Naive thymus-derived CD4-positive, alpha-beta T cell (primary cell): ENCODE measurements at places on chromosomes 13 and 19.

DNA sequence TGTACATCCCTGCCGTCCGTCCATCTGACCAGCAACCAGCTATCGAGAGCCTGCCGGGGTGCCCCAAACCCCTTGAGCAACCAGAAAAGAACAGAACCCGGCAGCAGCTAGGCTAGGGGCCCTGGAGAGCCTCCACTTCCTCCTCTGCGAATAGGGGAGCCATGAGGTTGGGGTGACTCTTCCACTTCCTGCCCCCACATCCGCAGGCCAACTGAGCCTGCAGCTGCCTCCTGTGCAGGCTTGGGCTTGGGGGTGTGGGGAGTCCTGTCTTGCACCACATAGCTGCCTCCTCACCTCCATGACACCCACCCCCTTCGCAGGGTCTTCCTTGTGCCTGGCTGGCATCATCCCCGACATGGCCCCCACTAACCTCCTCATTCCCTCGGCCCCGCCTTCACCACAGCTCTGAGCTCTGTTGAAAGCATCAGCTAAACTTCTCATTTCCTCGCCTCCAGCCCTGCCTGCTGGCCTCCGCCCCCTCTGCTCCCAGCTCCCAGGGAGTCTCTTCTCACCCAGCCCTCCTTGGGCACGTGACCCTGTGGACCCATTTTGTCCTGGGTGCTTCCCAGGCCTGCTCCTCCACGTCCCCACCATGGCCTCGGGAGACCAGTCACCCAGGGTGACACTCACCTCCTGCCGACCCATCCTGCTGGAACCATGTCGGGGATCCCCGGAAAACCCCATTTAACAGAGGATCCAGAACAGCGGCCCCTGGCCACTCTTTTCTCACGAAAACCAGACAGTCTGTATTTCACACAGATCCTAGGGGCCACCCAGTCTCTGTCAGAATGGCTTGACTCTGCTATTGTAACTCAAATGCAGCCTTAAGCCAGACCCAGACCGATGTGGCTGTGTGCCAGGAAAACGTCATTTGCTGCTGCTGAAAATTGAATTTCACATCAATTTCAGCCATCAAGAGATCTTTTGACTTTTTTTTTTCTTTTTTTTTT lies 50.4 kb downstream of the MYO9B start:
- peaks cover 41% of the 10 kb centered on the region for H3K4me1 ChIP-seq
- DNase-seq: peak; percentile 58
- no peaks in the 10 kb centered on the region for H3K36me3 ChIP-seq
- no peaks in the 10 kb centered on the region for H3K27me3 ChIP-seq

DNA sequence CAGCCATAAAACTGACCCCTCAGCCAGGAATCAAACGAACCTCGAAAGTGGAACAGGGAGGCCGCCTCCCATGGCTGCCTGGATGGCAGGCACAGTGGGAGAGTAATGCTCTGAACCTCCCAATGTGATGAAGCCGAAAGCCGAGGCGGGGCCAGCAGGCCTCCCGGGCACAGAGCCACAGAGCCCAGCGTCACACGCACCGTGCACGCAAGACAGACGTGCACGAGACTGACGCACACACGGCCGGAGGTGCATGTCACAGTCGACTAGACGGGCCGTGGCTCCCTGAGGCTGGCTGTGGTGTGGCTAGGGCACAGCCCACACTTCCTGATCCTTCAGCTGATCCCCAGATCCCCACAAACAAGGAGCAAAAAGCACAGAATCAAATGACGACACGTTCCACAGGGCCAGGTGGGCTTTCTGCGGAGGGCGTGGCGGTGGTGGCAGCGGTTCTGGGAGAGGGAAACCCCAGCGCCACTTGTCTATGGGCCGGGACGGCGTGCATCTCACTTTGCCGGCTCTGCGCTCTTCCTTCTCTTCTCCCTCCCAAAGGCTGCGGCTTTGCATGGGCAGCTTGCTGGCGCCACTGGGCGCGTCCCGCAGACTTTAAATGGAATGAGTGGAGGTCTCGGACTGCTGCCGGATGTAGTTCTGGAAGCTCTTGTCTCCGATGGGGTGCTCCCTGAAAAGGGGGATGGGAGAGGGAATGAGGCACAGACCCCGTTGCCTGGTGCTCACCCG lies 5.0 kb upstream of the C13orf46 start:
- no peak overlapping the region for H3K4me3 ChIP-seq
- H3K27ac ChIP-seq: no peak overlapping the region
- DNase-seq: no peak

- H3K27ac ChIP-seq: no peak overlapping the region
- H3K36me3 ChIP-seq: no peaks in the 10 kb centered on the region
- DNase-seq: no peak
- peak overlapping the region; percentile 56 for H3K4me3 ChIP-seq
- H3K4me1 ChIP-seq: no peaks in the 10 kb centered on the region
Measured at GRCh38 chr13:95403349-95404140, 102.3 kb upstream of the ABCC4 start.

- H3K36me3 ChIP-seq: peaks cover 80% of the 10 kb centered on the region
- no peak for DNase-seq
- no peak overlapping the region for H3K4me3 ChIP-seq
- no peaks in the 10 kb centered on the region for H3K4me1 ChIP-seq
- no peak overlapping the region for H3K27ac ChIP-seq
- no peaks in the 10 kb centered on the region for H3K27me3 ChIP-seq
Measured at GRCh38 chr19:14393329-14393728, 12.1 kb downstream of the ADGRE5 start.

GRCh38 chr19:35973487-35973886 lies 21.5 kb upstream of the SDHAF1 start:
- H3K36me3 ChIP-seq: no peaks in the 10 kb centered on the region
- H3K4me3 ChIP-seq: no peak overlapping the region

- H3K27me3 ChIP-seq: no peaks in the 10 kb centered on the region
- H3K36me3 ChIP-seq: no peaks in the 10 kb centered on the region
- no peak for DNase-seq
Measured at GRCh38 chr13:26247011-26247410, 6.9 kb upstream of the CDK8 start.

GRCh38 chr19:9362905-9363304 lies at the start of gene ZNF177:
TSS of gene ZNF177 (plus strand) at chr19:9363013. CDS start at chr19:9378312, 15,299 bp downstream.
- no peak within 1 kb of the TSS for H3K4me3 ChIP-seq
- H3K4me1 ChIP-seq: no peaks in the 10 kb centered on the region
- DNase-seq: no peak
- no peak within 1 kb of the TSS for H3K27ac ChIP-seq
- no peaks in the 10 kb centered on the region for H3K27me3 ChIP-seq

- H3K27me3 ChIP-seq: no peaks in the 10 kb centered on the region
- H3K36me3 ChIP-seq: no peaks in the 10 kb centered on the region
- H3K4me1 ChIP-seq: no peaks in the 10 kb centered on the region
- DNase-seq: no peak
Measured at GRCh38 chr13:27523346-27524073, 73.1 kb upstream of the MTIF3 start.

DNA sequence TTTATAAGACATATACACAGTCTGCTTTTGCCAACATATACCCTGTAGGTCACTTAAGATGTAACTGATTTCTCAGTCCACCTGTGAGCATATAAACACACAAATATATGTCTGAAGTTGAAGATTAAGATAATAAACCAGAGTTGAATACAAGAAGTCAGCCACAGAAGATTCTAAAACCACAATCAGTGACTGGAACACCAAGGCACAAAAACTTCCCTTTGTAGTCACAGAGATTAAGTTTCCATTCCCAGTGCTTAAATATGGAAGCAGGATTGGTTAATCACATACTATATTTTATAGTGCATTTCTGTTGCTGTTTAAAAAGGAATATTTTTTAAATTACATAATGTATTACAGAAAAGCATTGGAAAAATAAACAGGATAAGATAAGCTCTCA lies 39.9 kb downstream of the MTMR6 start:
- H3K27me3 ChIP-seq: no peaks in the 10 kb centered on the region
- no peak overlapping the region for H3K27ac ChIP-seq
- H3K36me3 ChIP-seq: peaks cover 4% of the 10 kb centered on the region

- no peaks in the 10 kb centered on the region for H3K27me3 ChIP-seq
- H3K27ac ChIP-seq: no peak overlapping the region
- DNase-seq: no peak
- no peaks in the 10 kb centered on the region for H3K36me3 ChIP-seq
- no peak overlapping the region for H3K4me3 ChIP-seq
Measured at GRCh38 chr13:44040070-44040817, 160.5 kb downstream of the LACC1 start.

DNA sequence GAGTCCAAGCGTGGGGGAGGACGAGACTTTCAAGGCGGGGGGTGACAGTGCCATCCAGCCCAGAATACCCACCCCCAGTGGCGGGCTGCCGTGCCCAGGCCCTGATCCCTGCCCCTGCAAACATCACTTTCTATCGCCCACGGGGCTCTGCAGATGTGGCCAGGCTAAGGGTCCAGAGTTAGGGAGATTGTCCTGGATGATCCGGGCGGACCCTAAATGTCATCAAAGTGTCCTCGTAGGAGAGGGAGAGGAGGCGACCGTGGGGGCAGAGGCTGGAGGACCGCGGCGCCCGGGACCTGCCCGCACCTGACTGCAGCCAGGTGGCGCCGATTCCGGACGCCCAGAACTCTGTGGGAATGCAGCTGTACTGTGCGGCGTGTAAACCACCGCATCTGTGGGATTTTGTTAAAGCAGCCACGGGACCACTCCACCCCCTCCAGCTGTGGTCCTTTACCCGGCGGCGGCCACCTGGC lies 32.4 kb downstream of the GJA3 start:
- peaks cover 3% of the 10 kb centered on the region for H3K4me1 ChIP-seq
- H3K4me3 ChIP-seq: peak overlapping the region; percentile 60
- DNase-seq: peak; percentile 9
- no peak overlapping the region for H3K27ac ChIP-seq
- H3K36me3 ChIP-seq: no peaks in the 10 kb centered on the region

- peak overlapping the region; percentile 99 for H3K27ac ChIP-seq
- no peaks in the 10 kb centered on the region for H3K27me3 ChIP-seq
- H3K4me1 ChIP-seq: peaks cover 20% of the 10 kb centered on the region
- DNase-seq: peak; percentile 13
- no peaks in the 10 kb centered on the region for H3K36me3 ChIP-seq
Measured at GRCh38 chr13:28137596-28137995, 749 bp upstream of the PAN3 start.

GRCh38 chr13:71546881-71547280 lies 320.1 kb downstream of the DACH1 start:
- no peak for DNase-seq
- no peak overlapping the region for H3K4me3 ChIP-seq
- no peaks in the 10 kb centered on the region for H3K36me3 ChIP-seq

DNA sequence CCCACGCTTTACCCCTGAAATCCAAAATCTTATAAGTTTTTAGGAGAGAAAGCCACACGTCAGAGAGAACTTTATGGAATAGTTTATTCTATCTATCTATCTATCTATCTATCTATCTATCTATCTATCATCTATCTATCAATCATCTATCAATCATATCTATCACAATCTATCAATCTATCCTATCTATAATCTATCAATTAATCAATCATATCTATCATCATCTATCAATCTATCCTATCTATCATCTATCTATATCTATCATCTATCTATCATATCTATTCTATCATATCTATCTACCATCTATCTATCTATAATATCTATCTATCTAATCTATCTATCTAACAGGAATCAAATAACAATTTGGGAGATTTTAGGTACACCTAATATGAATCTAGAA lies 115.1 kb downstream of the FGF9 start:
- H3K4me3 ChIP-seq: no peak overlapping the region
- no peaks in the 10 kb centered on the region for H3K36me3 ChIP-seq
- H3K4me1 ChIP-seq: no peaks in the 10 kb centered on the region
- H3K27me3 ChIP-seq: no peaks in the 10 kb centered on the region
- no peak for DNase-seq

DNA sequence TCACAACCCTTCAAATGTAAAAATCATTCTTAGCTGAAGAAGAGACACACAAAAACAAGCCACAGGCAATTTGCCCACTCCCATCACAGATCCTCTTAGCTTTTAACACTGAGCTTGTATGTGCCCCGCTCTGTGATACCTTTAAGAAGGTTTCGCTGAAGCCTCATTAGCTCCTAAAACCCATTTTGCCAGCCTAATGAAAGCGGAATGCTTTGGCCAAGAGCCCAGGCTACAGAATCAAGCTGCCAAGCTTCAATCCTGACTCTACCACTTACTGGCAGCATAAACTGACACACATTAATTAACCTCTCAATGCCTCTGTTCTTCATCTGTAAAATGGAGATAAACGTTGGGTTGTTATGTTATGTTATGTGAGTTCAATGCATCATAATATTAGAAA lies 10.5 kb downstream of the ZNF112 start:
- H3K4me3 ChIP-seq: no peak overlapping the region
- H3K27ac ChIP-seq: no peak overlapping the region
- H3K27me3 ChIP-seq: no peaks in the 10 kb centered on the region
- no peaks in the 10 kb centered on the region for H3K4me1 ChIP-seq
- no peak for DNase-seq

- H3K27me3 ChIP-seq: no peaks in the 10 kb centered on the region
- H3K36me3 ChIP-seq: no peaks in the 10 kb centered on the region
- no peak overlapping the region for H3K27ac ChIP-seq
- H3K4me3 ChIP-seq: no peak overlapping the region
- peaks cover 23% of the 10 kb centered on the region for H3K4me1 ChIP-seq
- DNase-seq: no peak
Measured at GRCh38 chr13:22107549-22107948, 436.7 kb downstream of the FGF9 start.

DNA sequence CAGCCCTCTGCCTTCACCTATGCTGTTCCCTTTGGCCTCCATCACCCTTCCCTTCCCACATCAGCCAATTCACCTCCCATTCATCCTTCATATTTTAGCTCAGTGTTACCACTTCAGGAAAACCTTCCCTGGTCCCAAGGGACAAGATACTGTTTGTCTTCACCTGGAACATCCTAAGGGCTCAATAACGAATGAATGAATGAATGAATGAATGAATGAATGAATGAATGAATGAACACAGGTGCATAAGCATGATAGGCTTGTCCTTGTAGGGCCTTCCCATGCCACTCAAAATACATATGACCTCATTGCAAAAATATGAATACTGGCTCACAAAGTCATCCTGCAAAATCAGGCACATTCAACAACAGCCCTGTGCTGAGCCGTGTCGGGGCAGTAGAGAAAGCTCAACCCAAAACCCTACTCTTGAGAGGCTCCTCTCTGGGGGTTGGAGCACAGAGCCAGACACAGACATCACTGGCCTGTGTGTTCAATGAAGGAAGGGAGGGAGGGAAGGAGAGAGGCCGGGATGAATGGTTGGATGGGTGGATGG lies 33.7 kb upstream of the TPM4 start:
- no peak for DNase-seq
- H3K36me3 ChIP-seq: no peaks in the 10 kb centered on the region
- peaks cover 7% of the 10 kb centered on the region for H3K4me1 ChIP-seq
- no peak overlapping the region for H3K27ac ChIP-seq
- no peaks in the 10 kb centered on the region for H3K27me3 ChIP-seq
- no peak overlapping the region for H3K4me3 ChIP-seq

- H3K36me3 ChIP-seq: peaks cover 44% of the 10 kb centered on the region
- no peaks in the 10 kb centered on the region for H3K4me1 ChIP-seq
- no peak overlapping the region for H3K4me3 ChIP-seq
- no peak overlapping the region for H3K27ac ChIP-seq
- no peaks in the 10 kb centered on the region for H3K27me3 ChIP-seq
- DNase-seq: no peak
Measured at GRCh38 chr19:14544977-14545715, 15.8 kb downstream of the TECR start.

- H3K27ac ChIP-seq: no peak overlapping the region
- no peaks in the 10 kb centered on the region for H3K4me1 ChIP-seq
- no peaks in the 10 kb centered on the region for H3K36me3 ChIP-seq
- no peak for DNase-seq
- H3K27me3 ChIP-seq: no peaks in the 10 kb centered on the region
- H3K4me3 ChIP-seq: no peak overlapping the region
Measured at GRCh38 chr19:28486926-28487325, 726.0 kb downstream of the UQCRFS1 start.
